ENCODE measurements at places on chromosomes 16 and 17.

DNA sequence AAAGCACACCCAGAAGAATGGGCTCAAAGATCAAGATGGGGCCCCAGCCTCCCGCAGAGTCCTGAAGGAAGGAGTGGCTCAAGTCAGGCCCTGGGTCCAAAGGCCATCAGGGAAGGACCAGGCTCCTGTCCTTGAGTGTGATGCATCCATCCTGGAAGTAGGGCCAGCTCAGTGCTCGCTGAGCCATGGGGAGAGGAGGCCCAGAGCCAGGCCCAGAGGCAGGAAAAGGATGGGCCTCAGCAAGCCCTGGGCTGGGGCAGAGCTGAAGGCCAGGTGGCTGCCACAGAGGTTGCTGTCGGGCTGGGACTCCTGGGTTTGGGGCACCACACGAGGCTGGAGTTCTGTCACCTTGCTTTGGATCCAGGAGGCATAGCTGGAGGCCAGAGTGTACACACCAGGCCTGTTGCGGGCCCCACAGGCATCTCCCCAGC, 3.7 kb downstream of the PRSS8 start:
- no peak for DNase-seq

DNA sequence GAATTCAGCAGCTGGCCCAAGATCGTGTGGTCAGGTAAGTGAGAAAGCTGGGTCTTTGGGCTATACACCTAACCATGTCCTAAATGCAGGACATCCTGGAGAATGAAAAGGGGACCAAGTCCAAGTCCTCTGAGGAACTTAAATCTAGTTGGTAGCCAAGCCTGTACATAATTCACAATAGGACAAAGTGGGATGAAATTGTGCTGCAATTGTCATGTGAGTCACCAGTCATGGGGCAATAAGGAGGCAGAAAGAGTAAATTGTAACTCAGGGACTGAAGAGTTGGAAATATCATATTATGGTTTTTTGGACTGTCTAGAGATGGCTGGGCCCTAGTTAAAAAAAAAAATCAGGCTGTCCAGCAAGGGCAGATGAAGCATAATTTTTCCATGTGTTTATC, 202.6 kb downstream of the CYLD start:
- no peak for DNase-seq

DNA sequence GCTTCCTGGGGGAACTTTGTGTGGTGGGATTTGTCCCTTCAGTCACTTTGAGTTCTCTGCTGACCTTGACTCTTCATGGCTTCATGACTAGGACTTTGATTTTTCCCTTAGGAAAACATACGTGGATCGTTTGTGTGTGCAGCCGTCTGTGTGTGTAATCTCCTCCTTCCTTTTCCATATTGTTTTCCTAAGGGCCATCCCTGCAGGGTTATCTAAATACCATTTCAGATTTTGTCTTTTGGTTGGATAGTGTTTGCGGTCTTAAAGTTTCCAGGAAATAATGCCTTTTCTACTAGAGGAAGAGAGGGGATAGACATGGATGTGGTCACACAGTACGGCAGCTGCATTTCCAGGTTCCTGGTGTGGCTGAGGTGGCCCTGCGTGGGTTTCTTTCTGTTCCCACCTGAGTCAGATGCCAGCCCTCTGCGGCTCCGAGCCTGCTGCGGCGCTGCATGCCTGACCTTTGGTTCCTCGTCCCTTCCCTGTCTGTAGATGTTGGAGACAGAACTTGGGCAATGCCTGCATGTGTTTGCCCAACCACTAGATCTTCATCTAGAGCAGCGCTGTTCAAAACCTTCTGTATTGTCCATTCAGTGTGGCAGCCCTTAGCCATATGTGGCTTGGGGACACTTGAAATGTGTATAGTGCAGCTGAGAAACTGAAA, 72.0 kb upstream of the LGALS9 start:
- DNase-seq = no peak

DNA sequence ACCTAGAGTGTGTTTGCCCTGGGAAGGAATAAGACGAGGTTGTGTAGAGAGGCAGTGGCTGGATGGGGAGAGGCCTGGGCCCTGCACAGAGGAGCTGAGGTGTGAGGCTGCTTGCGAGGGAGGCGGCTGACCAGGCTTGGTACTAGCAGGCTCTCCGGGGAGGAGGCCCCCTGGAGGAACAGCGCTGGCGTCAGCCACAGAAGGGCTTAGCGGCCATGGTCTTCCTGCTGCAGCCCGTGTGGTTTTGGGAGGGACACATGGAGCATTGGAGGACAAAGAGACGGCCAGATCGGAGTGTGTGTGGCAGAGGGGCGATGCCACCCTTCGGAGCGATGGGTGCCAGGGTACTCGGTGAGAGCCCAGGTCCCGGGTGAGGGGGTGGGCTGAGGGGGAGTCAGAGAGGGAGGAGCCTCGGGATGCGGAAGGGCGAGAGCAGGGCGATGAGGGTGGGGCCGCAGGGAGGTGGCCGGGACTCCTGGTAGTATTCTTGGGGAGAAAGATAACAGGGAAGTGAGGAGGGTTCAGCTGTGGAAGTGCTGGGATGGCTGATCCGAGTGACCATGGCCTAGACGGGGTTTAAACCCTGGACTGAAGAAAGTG, 8.3 kb downstream of the BANP start:
- no peak for DNase-seq

GRCh38 chr16:8070506-8070905, 519.8 kb downstream of the TMEM114 start:
- no peak for DNase-seq

Data from activated CD4-positive, alpha-beta T cell treated with anti-CD3 and anti-CD28 coated beads, Interleukin-2, Interleukin-6, amounts not matched to agents 100 ng/mL and 50 ng/mL, durations not matched to agents 16 hours and 8 hours (primary cell).